Hematopoietic multipotent progenitor cell treated with erythropoietin and hydrocortisone succinate and interleukin-3 and kit ligand, for 17 days (in vitro differentiated cells): ENCODE measurements at places on chromosomes 6 and 20.

DNA sequence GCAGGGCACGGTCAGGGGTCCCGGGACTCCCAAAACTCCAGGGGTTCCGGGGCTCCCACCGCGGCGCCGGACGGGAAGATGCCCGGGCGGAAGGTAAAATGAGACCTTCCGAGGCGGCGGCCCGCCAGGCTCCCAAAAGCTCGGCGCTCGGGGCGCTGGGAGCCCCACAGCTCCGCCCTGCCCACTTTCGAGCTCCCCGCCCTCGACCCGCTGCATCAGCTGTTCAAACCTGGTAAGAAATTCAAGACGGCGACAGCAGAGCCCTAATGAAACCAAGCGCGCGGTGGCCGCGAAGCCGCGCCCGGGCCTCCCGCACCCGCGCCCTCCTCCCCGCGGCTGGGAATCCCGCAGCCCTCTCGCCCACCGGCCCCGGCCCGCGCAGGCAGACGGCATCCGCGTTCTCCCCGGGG is 369 bp downstream of the SLC4A11 start:
- no peak for DNase-seq

- no peak for DNase-seq
Observed at GRCh38 chr6:89162047-89162371, 16.2 kb downstream of the PM20D2 start.

DNA sequence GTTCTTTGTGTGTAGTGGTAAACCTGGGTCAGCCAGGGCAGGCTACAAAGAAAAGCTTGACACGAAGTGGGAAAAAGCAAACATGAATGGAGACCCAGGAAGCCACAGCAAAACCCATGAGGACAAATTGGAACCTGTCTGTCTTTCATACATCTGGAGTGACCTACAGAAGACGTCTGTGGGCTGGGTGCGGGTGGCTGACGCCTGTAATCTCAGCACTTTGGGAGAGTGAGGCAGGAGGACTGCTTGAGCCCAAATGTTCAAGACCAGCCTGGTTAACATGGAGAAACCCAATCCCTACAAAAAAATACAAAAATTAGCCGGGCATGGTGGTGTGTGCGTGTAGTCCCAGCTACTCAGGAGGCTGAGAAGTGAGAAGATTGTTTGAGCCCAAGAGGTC is 114.8 kb downstream of the PRND start:
- DNase-seq: no peak

DNA sequence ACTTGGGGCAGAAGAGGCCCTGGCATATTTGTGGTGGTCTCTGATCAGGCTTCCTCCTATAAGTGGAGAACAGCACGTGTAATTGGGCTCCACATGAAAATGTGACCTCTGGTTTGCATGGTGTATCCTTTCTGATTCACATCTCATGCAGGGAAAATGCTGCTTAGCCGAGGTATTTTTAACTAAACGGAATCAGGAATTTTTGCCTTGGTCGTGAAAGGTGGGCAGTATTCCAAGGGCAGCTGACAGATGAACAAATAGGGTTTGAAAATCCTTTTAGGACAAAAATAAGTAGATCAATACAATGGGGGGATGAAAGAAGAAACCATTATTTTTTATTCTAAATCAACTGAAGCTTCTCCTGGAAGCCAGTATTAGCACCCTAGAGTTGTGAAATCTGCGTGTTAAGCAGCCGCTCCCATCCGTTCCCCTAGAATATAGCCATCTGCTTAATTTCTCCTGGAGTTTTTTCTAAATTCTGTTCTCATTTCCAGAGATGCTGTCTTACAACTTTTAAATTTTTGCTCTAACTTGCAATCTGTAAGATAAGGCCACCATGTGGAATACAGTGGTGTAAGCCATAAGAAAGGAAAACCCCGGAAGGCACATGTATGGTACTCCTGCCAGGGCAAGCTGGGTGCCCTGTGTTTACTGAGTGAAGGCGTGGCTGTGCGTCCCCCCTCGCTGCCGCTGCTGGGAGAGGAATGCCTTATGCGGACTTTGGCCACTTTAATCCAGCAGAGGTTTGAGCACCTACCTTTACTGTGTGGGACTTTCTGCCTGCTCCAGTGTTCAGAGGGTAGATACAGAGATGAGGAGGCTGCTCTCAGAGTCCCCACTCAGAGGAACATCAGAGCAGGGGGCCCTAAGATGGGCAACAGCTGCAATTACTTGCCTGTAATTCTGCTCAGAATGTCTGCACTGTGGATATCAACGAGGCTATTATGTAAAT is 52.4 kb downstream of the SYNJ2 start:
- no peak for DNase-seq

DNA sequence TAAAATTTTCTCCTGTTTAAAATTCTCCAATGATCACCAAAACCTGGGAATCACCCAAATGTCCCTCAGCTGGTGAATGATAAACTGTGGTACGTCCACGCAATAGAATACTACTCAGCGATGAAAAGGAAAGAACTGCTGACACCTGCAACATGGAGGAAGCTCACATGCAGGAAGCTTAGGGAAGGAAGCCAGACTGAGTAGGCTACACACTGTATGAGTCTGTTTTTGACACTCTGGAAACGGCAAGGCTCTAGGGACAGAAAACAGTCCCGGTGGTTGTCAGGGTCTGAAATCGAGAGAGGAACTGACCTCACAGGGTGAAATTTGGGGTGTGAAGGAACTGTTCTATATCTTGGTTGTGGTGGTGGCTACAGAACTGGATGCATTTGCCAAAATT is 25.2 kb upstream of the TLDC2 start:
- DNase-seq: no peak

GRCh38 chr20:23090147-23090546 is 4.0 kb upstream of the CD93 start:
- DNase-seq: no peak

GRCh38 chr6:113144117-113144516 is 713.0 kb upstream of the MARCKS start:
- DNase-seq: no peak

DNA sequence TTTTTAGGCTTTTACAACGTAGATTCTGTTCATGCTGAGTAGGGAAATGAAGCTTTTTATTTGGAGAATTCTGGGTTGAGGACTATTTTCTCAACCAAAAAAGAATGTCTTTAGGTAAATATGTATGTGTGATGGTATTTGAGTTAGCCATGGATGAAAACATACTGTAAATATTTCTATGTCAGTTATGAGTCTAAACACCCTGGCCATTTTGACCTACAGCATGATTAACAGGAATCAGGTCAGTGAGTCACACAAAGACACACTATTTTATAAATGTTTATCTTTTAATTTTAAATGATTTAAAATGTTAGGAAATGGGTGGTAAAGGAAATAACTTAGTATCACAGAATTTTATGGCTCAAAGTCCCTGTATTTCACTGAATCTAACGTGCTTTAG is 851.7 kb upstream of the MAP3K7 start:
- no peak for DNase-seq

- DNase-seq: no peak
Observed at GRCh38 chr6:158648682-158649131, 1.1 kb upstream of the SYTL3 start.

GRCh38 chr6:148868314-148868713 is 121.5 kb downstream of the UST start:
- DNase-seq: no peak

DNA sequence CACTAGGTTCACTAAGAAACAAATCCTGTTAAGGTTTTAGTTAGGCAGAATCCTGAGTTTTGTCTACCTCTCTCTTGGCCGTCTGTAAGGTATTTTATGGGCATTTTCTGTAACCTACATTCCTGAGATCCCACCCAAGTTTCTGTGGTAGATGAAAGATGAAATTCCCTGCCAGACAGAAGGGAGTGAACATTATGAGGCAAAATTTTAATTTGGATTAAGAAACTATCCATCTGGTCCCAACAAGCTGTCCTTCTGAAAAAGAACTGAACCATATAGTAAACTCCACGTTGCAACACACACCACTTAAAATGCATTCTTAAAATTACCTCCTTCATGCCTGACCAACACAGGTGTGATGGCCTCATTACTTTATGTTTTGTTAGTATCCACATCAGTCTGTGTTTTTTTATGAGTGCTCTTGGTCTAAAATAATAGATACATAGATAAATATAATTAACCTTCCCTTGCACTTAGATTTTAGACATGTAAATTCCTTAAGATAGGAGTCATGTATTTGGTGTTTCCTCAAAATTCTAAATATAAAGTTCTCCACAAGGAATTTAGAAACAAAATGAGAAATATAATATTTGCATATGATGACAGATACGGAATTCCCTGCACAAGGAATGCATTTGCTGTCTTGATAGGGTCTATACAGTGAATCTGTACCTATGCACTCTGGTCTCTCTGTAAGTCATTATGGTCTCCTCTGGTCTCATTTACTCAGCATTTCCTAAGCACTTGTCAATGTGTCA is 86.5 kb downstream of the CHD6 start:
- no peak for DNase-seq

GRCh38 chr6:13528232-13528631 is 40.8 kb upstream of the GFOD1 start:
- DNase-seq: no peak

- no peak for DNase-seq
Observed at GRCh38 chr6:151056230-151056907, 183.4 kb upstream of the AKAP12 start.

DNA sequence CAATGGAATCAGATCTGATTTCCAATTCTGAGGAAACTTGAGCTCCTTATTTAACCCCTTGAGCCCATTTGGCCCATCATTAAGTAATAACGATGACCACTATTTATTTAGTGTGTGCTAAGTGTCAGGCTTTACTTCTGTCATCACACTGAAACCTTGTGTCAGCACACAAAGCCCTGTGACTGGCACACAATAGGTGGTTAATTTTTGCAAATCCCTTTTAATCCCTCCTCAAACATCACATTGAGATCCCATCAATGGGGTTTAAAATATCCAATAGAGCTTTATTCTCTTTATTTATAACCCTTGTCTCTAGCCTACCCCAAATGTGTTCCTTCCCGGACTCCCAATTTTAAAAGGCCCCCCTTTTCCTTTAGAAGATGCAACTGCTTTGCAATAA is 656.8 kb upstream of the CHD6 start:
- no peak for DNase-seq

DNA sequence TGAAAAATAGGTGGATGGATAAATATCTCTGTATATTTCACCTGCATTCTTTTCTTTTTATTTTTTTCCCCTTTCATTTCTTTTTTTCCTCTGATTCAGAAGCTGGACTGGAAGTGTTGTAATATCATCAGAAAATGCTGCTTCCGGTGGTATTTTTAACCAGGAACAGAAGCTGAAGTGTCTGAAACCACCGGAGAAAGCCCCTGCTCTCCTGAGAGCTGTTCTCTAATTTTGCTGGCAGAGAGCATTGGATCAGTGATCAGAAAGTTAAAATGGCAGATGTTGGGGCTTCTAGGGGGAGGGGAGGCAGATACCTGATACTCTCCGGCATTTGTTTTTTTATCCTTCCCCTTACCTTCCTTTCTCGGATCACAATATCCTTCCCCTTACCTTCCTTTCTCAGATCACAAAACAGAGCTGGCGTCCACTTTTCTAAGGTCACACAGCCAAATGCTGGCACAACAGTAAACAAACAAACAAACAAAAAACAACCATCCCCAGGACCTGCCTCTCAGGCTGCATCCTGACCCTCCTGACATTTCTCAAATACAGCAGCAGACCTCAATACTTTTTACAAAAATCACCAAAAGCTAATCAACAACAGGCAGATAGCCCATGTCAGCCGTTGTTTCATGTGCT is 143.2 kb upstream of the ZNF217 start:
- no peak for DNase-seq

GRCh38 chr20:47785311-47785853 is at the start of gene SULF2:
SULF2 (minus strand) TSS chr20:47785481; CDS start chr20:47757363, 28,118 bp downstream.
- DNase-seq: no peak

- DNase-seq: no peak
Observed at GRCh38 chr6:139926711-139927110, 552.3 kb upstream of the CITED2 start.

- DNase-seq: no peak
Observed at GRCh38 chr6:170371588-170371987, 65.0 kb downstream of the FAM120B start.

DNA sequence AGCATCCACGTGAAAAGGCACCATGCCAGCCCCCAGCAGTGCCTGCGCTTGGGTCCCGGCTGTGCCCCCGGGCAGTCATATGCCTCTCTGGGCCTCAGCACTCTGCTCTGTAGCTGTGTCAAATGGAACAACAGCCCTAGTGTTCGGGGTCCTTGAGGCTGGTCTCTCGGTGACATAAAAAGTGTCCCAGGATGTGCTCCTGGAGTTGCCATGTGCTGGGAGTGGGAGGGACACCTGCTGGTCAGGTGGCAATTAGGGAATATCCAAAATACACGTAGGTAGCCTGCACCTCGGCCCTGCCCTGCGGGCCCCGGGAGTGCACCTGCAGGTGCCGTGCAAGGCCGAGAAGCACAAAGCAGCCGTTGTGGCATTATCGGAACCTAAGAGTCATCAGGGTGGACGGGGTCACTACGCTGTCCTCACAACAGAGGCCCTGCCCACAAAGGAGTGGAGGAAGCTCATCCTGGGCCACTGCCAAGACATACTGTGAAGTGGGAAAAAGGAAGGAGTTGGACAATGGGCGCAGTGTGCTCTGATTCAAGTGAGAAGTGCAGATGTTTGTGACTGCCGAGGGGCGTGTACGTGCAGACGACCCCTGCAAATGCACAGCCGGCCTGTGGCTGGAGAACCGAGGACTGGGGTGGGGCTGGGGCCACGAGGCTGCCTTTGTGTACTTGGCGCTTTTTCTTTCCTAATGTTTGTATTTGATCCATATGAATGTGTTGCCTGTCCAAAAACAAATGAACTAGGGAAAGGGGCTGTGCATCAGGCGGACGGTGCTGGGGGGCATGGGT is 24.6 kb downstream of the SLCO4A1 start:
- no peak for DNase-seq

GRCh38 chr6:33759887-33760629 is 13.4 kb upstream of the IP6K3 start:
- DNase-seq: no peak

DNA sequence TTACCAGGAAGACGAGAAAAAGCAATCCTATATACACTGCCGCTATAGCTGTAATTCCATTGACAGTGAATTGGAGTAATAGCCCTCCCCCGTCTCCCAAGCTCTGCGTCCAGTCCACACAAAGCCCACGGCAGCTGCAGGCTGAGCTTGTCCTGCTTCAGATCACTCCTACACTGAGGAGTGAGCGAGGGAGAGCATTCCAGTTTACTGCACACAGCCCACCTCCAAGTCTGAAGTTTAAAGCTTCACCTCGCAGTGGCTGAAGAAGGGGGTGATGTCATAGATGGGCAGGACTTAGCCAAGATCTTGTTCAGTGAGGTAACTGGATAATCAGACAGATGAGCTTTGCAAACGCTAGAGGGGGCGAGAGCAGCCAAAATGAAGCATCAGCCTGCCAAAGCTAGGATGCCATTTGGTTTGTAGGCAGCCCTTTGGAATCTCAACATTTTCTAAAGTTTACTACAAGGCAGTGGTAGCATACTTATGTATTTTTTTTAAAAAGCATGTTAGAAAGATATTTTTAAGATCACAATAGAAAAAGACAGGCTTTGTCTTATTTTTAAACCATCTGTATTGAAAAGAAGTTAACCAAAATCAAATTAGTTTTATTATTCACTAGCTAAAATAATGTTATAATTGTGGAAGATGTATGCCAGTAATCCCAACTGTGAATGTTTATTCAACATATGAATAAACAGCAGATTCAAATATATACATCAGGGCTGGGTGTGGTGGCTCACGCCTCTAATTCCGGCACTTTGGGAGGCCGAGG is at the start of gene FLRT3:
FLRT3 (minus strand) TSS at position 213 of the 772 bp plus-strand sequence. CDS start 10,106 bp downstream, outside the sequence.
- DNase-seq: no peak
